ENCODE measurements at places on chromosomes 5 and 9. TPM values are rescaled to one million over a fixed set of nuclear protein-coding genes. Genes with fewer than 3 reads are reported as not detected.

The CDH9 gene
- total RNA-seq: not detected

The IRX1 gene
- 2.4 TPM for total RNA-seq

The IL3 gene
- not detected for total RNA-seq

The GPRIN1 gene
- 5.9 TPM for total RNA-seq

The CER1 gene
- total RNA-seq: not detected

The UBTD2 gene
- total RNA-seq: 72.7 TPM

The SUSD1 gene
- total RNA-seq: 40.2 TPM

The TERT gene
- total RNA-seq: 4.3 TPM

The TMEM252 gene
- not detected for total RNA-seq

The HMMR gene
- 13.3 TPM for total RNA-seq

The CCIN gene
- not detected for total RNA-seq

DNA sequence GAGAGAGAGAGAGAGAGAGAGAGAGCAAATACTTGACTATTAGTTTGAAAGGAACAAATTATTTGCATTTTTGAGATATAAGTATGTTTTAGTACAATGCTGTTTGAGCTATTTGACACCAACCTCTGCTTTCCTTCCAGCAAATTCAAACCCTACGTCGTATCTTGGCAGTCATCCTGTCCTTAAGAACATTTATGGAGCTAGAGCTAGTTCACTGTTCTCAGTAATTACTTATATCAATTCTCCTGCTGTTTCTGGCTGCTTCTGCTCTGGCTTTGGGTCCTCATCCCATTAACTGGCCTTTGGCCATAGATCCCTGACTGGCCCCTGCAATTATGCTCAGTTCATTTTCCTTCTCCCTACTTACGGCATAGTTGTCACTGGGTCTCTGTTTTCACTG is 19.9 kb upstream of the ERAP2 start:
- no peak for DNase-seq
- H3K4me3 ChIP-seq: no peak overlapping the region
- no peaks in the 10 kb centered on the region for H3K36me3 ChIP-seq
- no peaks in the 10 kb centered on the region for H3K27me3 ChIP-seq
- H3K27ac ChIP-seq: no peak overlapping the region

DNA sequence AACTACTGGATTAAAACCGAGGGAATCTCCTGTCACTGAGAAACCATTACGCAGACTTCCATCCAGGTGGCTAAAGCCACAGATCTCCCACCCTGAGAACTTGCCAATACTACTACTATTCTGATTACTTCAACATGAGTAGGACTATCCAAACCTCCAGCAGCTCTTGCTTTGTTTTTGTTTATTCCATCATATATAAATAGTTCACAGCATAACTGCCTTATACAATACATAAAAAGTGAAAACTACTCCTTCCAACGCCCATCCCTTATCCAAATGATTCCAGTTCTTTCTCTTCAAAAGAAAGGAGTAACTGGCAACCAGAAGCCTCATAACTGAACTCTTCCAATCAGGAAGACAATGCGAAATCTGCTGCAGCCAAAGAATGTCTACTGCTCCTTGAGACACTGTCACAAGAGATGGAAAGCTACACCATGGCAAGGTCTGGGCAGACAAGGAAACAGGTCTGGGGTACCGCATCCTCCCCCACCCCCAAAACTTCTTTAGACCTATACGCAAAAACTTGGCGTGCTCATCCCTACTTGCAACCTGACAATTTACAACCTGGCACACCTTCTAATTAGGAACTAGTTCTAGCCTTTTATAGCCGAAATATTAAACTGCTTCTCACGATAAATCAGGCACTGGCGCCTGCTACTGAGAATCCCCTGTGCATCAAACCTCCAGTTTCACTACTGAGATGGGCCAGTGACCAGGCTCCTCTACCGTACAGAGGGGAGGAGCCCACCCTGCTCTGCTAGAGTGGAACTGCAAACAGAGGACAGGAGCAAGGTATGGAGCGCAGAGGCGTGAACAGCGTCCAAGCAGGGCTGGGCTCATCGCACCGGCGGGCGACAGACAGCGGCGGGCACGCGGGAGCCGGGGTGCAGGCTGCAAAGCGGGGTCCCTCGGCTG is 986 bp downstream of the PLPP1 start:
- H3K36me3 ChIP-seq: peaks cover 2% of the 10 kb centered on the region
- peaks cover 13% of the 10 kb centered on the region for H3K4me1 ChIP-seq
- peaks cover 8% of the 10 kb centered on the region for H3K27me3 ChIP-seq
- no peak for DNase-seq

GRCh38 chr9:122032346-122032745 is 60.8 kb downstream of the TTLL11 start:
- H3K4me1 ChIP-seq: no peaks in the 10 kb centered on the region
- no peak for DNase-seq
- H3K36me3 ChIP-seq: peaks cover 1% of the 10 kb centered on the region

GRCh38 chr5:116468583-116468982 is 106.0 kb downstream of the SEMA6A start:
- H3K27ac ChIP-seq: peak overlapping the region; percentile 39
- H3K4me3 ChIP-seq: no peak overlapping the region
- H3K36me3 ChIP-seq: peaks cover 45% of the 10 kb centered on the region
- no peaks in the 10 kb centered on the region for H3K27me3 ChIP-seq
- peaks cover 16% of the 10 kb centered on the region for H3K4me1 ChIP-seq
- no peak for DNase-seq

GRCh38 chr5:28850320-28850921 is 1812.0 kb upstream of the CDH9 start:
- H3K36me3 ChIP-seq: no peaks in the 10 kb centered on the region
- H3K27me3 ChIP-seq: no peaks in the 10 kb centered on the region
- no peak for DNase-seq
- H3K4me3 ChIP-seq: no peak overlapping the region

DNA sequence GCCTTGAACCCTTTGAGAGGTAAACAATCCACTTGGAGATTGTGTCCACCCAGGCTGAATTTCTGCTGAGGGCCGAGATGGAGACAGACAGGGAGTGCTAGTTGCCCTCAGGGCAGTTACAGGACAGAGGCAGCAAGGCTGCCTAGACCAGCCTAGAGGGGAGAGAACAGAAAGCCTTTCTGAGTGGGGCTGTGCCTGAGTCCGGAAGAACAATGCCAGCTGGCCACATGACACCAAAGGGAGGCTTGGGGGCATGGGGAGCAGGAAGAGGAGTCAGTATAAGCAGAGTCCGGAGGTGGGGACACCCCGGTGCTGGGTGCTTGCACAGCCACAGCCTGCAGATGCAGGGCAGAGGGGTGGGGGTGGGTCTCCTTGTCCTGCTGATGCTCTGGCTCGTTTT is 145.7 kb downstream of the CFAP90 start:
- no peak overlapping the region for H3K4me3 ChIP-seq
- no peak overlapping the region for H3K27ac ChIP-seq
- no peak for DNase-seq
- no peaks in the 10 kb centered on the region for H3K4me1 ChIP-seq
- no peaks in the 10 kb centered on the region for H3K27me3 ChIP-seq

GRCh38 chr5:130323804-130324454 is 419.7 kb downstream of the CHSY3 start:
- H3K27ac ChIP-seq: no peak overlapping the region
- peaks cover 1% of the 10 kb centered on the region for H3K36me3 ChIP-seq
- no peak overlapping the region for H3K4me3 ChIP-seq

DNA sequence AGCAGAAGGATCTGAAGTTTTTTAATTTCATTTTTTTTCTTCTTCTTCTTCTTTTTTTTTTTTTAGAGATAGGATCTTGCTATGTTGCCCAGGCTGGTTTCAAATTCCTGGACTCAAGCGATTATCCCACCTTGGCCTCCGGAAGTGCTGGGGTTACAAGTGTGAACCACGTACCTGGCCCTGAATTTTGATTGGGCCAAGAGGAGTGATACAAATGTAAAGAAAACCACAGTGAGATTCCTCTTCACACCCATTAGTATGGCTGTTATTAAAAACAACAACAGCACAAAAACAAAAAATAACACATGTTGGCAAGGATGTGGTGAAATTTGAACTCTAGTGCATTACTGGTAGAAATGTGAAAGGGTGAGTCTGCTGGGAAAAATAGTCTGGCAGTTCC is 79.1 kb downstream of the KLF4 start:
- H3K4me3 ChIP-seq: no peak overlapping the region
- no peak overlapping the region for H3K27ac ChIP-seq

GRCh38 chr5:119876522-119876921 is 247.2 kb downstream of the FAM170A start:
- no peaks in the 10 kb centered on the region for H3K27me3 ChIP-seq
- no peak for DNase-seq
- H3K36me3 ChIP-seq: no peaks in the 10 kb centered on the region
- peaks cover 2% of the 10 kb centered on the region for H3K4me1 ChIP-seq

- no peaks in the 10 kb centered on the region for H3K27me3 ChIP-seq
- no peak for DNase-seq
Observed at GRCh38 chr5:43425983-43426382, 13.8 kb upstream of the CCL28 start.

DNA sequence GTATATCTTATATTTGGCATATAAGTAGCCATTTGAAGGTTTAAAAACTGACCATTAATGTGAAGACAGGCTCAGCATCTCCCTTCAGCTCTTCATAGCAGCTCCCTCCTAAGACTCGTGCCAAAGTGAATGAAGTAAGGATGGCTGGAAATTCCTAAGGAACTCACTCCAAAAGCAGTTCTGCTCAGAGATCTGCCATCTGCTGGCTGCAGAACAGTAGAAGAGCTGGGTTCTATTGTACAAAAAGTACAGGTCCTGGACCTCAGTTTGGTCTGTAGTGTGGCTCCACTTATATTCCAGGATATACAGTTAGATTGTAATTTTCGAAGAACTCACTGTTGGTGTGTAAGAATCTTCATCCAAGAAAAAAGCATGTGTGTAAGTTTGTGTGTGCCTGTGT is 104.9 kb upstream of the RUSC2 start:
- no peak overlapping the region for H3K4me3 ChIP-seq
- H3K36me3 ChIP-seq: peaks cover 35% of the 10 kb centered on the region
- no peak for DNase-seq
- H3K27me3 ChIP-seq: no peaks in the 10 kb centered on the region
- H3K4me1 ChIP-seq: peaks cover 10% of the 10 kb centered on the region
- H3K27ac ChIP-seq: no peak overlapping the region

DNA sequence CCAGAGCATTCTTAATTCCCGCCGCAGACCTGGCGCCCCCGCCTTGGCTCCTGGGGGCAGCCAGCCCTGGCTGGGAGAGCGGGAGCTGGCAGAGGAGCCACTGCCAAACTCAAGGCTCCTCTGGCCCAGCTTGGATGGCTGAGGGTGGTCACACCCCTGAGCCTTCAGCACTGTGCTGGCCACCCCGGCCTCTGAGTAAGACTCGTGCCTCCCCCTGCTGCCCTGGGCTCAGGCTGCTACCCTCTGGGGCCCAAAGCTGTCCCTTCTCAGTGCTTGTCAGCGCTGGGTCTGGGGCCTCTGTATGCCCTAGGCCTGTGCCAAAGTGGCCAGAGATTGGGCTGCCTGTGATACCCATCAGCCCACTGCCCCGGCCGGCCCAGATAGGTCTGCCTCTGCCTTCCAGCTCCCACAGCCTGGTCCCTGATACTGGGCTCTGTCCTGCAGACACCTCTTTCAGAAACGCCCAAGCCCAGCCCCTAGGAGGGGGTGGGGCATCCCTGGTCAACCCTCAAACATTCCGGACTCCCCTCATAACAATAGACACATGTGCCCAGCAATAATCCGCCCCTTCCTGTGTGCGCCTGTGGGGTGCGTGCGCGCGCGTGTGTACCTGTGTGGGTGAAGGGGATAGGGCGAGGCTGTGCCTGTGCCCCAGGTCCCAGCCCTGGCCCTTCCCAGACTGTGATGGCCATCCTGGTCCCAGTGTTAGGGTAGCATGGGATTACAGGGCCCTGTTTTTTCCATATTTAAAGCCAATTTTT is 4.4 kb upstream of the PRR7 start:
- no peak overlapping the region for H3K27ac ChIP-seq
- H3K36me3 ChIP-seq: peaks cover 13% of the 10 kb centered on the region
- no peak for DNase-seq
- no peak overlapping the region for H3K4me3 ChIP-seq

- H3K36me3 ChIP-seq: no peaks in the 10 kb centered on the region
- peaks cover 1% of the 10 kb centered on the region for H3K4me1 ChIP-seq
- peaks cover 34% of the 10 kb centered on the region for H3K27me3 ChIP-seq
Observed at GRCh38 chr9:68418259-68418845, 61.9 kb downstream of the PGM5 start.

- no peaks in the 10 kb centered on the region for H3K27me3 ChIP-seq
- peaks cover 15% of the 10 kb centered on the region for H3K36me3 ChIP-seq
- H3K4me1 ChIP-seq: peaks cover 29% of the 10 kb centered on the region
- no peak for DNase-seq
Observed at GRCh38 chr9:105295986-105296385, 51.5 kb downstream of the SLC44A1 start.

- peaks cover 43% of the 10 kb centered on the region for H3K36me3 ChIP-seq
- no peak overlapping the region for H3K27ac ChIP-seq
- no peak for DNase-seq
- H3K4me3 ChIP-seq: no peak overlapping the region
- no peaks in the 10 kb centered on the region for H3K27me3 ChIP-seq
Observed at GRCh38 chr9:95952471-95952870, 77.0 kb downstream of the ERCC6L2 start.

- no peak for DNase-seq
- no peak overlapping the region for H3K27ac ChIP-seq
- no peaks in the 10 kb centered on the region for H3K36me3 ChIP-seq
- H3K4me3 ChIP-seq: no peak overlapping the region
- peaks cover 7% of the 10 kb centered on the region for H3K4me1 ChIP-seq
- H3K27me3 ChIP-seq: no peaks in the 10 kb centered on the region
Observed at GRCh38 chr5:62212648-62213047, 93.4 kb upstream of the KIF2A start.

GRCh38 chr9:79661886-79662536 is 90.2 kb downstream of the TLE4 start:
- peak overlapping the region; percentile 26 for H3K27ac ChIP-seq
- peaks cover 55% of the 10 kb centered on the region for H3K4me1 ChIP-seq
- no peak for DNase-seq
- H3K27me3 ChIP-seq: no peaks in the 10 kb centered on the region
- no peaks in the 10 kb centered on the region for H3K36me3 ChIP-seq

- no peak overlapping the region for H3K27ac ChIP-seq
- H3K4me1 ChIP-seq: no peaks in the 10 kb centered on the region
- no peaks in the 10 kb centered on the region for H3K27me3 ChIP-seq
- DNase-seq: no peak
- H3K36me3 ChIP-seq: no peaks in the 10 kb centered on the region
Observed at GRCh38 chr9:33211695-33212393, 28.1 kb upstream of the SPINK4 start.

- DNase-seq: no peak
- H3K27ac ChIP-seq: no peak overlapping the region
- H3K4me3 ChIP-seq: no peak overlapping the region
- H3K36me3 ChIP-seq: no peaks in the 10 kb centered on the region
- H3K27me3 ChIP-seq: peaks cover 69% of the 10 kb centered on the region
- peaks cover 10% of the 10 kb centered on the region for H3K4me1 ChIP-seq
Observed at GRCh38 chr9:135082536-135082935, 4.9 kb upstream of the OLFM1 start.

Data from progenitor cell of endocrine pancreas (in vitro differentiated cells).